A549 treated with AZD2906 at 1 μM for 4 hours (cell line): ENCODE measurements at places on chromosomes 7 and 10. TPM values are rescaled to one million over a fixed set of nuclear protein-coding genes. Genes with fewer than 3 reads are reported as not detected.

Gene ZNF425
- 1.2 to 1.4 TPM (median 1.3 TPM) in 5 replicates for total RNA-seq

Gene NPFFR1
- total RNA-seq: under 0.01 TPM in 1 of 5 replicates, not detected in the others

Gene CADPS2
- 0.02 to 0.06 TPM (median 0.03 TPM) in 5 replicates for total RNA-seq

Gene OGDH
- 28.1 to 31.2 TPM (median 29.8 TPM) in 5 replicates for total RNA-seq

Gene KIF11
- 29.0 to 41.3 TPM (median 31.8 TPM) in 5 replicates for total RNA-seq

Gene FAM25G
- total RNA-seq: 0.73 to 1.2 TPM (median 0.90 TPM) in 4 of 5 replicates, not detected in the other
